ENCODE measurements at places on chromosomes 11 and 22.

DNA sequence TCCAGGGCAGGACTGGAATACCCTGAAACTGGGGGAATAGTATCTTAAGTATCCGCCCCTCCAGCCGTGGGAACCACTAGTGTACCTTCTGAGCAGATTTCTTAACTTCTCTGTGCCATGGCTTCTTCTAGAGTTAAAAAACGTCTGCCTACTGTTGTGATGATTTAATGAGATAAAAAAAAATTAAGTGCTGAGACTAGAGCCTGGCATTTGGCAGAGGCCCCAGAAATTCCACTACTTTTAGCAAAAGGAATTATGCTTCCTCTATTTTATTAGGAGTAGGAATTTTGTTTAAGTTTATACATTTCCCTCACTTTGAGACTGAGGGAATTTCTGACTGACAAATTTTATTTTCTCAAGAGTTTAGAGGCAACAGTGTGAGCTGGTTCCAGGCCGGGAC is 371.2 kb upstream of the B3GAT1 start:
- DNase-seq, result no peak

DNA sequence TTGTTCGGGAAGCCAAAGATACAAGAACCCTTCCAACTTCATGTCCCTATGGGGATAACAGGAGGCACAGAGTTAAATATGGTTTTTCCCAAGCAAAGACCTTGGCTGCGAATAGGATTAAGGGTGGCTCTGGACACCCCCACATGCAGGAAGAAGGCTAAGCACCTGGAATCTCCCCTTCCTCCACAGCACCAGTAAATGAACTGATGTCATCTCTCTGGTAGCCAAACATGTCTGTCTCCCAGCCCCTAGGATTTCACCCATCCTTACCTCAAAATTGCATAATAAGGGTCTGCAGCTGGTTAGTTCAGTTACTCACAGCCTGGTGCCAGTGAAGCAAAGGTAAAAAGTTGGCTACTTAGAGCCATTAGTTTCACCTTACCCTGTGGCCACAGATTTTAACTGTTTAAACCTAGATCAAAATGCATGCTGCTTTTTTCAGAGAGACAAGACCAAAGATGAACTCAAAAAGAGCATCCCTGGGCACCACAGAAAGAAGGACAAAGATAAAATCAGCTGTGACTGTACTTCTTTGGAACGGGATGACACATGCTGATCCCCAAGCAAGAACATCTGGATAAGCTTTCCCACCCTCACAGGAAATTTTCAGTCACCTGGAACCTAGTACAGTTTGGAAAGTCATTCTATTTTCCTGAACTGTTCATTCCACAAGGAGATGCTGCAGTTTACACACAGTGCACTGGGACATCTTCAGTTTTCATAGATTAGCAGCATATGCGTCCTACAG is 77.2 kb upstream of the AKIP1 start:
- DNase-seq, result peak; percentile 22

DNA sequence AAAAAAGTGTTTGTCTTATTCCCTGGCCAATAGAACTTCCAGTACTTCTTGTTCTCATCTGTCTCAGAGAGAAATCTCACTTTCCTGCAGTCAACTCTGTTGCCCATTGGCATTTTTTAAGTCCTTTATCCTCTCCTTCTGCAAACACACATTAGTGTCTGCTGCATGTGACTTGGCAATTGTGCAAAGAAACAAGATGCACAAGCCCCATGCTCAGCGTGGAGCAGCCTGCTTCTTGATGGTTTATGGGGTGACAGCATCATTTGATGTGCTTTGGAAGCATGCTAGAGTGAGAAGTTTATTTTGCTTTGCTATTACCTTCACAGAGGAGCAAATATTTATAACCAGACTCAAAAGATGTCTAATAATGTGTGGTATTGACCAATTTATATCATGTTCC is 238.2 kb downstream of the FAT3 start:
- DNase-seq, result no peak

DNA sequence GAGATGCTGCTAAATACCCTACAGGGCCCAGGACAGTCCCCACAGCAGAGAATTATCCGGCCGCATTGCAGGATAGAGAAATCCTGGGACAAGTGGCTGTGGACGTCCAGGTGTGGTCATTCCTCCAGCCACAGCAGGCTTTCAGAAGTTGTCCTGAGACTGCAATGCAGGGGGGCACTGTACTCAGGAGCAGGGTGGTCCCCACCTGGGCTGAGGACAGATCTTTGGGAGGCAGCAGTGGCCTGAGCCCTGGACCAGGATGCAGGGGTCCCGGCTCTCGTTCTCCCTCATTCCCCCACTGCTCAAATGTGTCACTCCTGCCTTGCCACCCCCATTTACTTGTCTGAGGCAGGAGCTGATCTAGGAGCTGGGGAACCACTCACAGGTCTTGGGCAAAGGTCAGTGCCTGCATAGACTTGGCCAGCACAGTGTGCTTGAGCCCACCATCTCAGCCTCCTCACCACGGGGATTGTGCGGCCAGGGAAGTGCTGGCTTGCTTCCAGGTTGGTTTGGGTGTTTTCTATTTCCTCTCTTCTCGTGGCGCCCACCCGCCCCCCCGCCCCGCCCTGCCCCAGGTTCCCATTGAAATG is 15.3 kb downstream of the LINC01488 start:
- DNase-seq, result no peak

- no peak for DNase-seq
These were observed 34.3 kb downstream of the GUCY1A2 start for GRCh38 chr11:106983991-106984390.

DNA sequence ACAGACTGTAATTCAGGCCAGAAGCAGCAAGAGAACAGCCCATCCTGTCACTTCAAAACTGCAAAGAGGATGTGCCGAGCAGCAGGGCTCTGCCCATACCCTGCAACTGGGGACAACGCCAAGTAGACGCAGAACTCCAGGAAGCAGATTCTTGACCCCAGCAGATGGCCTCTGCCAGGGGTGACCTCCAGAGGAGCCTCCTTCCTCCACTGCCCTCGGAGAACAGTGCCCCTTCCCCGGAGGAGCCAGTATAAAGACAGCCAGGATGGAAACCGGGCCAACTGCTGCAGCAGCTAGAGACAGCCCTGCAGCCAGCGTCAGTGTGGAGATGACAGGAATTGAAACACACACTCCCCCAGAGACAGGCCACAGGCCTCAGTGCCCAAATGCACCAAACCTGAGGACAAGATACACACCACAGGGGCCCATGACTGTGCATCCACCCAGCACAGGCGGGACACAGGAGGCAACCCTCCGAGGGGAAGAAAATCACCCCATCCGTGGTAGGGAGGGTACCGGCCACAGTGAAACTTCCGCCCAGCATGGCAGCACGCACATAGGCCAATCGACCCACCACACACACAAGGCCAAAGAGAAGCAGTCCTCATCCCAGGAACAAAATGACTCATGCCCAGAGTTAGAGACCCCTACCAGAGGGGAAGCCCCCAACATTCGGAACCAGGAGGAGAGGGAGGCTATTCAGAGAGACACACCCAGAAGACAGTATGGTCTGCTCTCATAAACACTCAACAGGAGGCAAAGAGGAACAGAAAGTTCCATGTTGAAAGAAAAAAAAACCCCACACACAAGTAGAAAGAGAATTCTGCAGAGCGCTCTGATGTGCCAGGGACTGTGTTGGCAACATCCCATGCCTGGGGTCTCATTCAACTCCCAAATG is 5.6 kb downstream of the AHNAK start:
- DNase-seq, result no peak

DNA sequence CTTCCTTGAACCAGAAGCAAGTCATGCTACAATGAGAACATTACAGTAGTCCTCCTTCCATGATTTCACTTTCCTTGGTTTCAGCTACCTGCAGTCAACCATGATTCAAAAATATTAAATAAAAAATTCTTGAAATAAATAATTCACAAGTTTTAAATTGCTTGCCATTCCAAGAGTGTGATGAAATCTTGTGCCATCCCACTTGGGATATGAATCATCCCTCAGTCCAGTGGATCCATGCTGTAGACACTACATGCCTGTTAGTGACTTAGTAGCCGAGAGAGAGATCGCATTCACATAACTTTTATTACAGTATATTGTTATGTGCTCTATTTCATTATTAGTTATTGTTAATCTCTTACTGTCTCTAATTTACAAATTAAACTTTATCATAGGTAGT is 6.0 kb downstream of the HOATZ start:
- no peak for DNase-seq

- no peak for DNase-seq
These were observed 30.6 kb downstream of the SHANK2 start for GRCh38 chr11:71221821-71222220.

DNA sequence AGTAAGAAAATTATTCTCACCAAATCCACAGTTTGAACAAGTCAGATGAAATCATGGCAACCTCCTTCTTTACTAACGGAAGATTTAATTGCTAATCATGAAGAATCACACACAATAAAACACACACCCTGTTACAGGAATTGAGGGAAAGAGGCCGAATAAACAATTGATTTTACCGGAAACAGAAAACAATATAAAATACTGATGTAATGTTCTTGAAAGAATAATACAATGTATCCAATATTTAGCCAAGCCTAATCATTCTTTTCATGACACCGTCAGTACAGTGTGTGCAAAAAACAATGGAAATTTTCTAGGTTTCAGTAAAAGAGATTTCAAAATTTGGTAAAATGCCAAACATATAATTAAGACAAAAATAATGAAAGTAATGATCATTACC is 23.4 kb downstream of the ASRGL1 start:
- no peak for DNase-seq

GRCh38 chr11:73358071-73358470 is 18.1 kb upstream of the RELT start:
- no peak for DNase-seq

GRCh38 chr11:68081691-68082090 is 39.5 kb downstream of the CHKA start:
- no peak for DNase-seq

GRCh38 chr11:128581561-128582272 is 5.6 kb downstream of the ETS1 start:
- DNase-seq, result peak; percentile 20

GRCh38 chr11:77395460-77396173 is 78.3 kb downstream of the PAK1 start:
- DNase-seq, result no peak

- DNase-seq, result peak; percentile 53
These were observed 2.0 kb upstream of the CEP126 start for GRCh38 chr11:101912823-101913284.

GRCh38 chr11:8055091-8055835 is 25.7 kb upstream of the TUB start:
- DNase-seq, result no peak

GRCh38 chr22:30296324-30296723 is 7.0 kb upstream of the CASTOR1 start:
- DNase-seq, result no peak

- no peak for DNase-seq
These were observed 244.5 kb upstream of the MPPED2 start for GRCh38 chr11:30830681-30831080.

DNA sequence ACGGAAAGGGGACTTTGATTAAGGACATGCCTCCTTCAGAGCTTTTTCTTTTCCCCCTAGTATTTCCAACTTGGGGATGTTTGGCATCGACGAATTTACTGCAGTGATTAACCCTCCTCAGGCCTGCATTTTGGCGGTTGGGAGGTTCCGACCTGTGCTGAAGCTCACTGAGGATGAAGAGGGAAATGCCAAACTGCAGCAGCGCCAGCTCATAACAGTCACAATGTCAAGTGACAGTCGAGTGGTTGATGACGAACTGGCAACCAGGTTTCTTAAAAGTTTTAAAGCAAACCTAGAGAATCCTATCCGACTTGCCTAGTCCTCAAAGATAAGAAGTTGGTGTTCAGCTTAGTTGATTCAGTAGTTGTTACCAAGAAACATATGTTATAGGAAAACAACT is 78.4 kb downstream of the PDHX start:
- DNase-seq, result no peak

DNA sequence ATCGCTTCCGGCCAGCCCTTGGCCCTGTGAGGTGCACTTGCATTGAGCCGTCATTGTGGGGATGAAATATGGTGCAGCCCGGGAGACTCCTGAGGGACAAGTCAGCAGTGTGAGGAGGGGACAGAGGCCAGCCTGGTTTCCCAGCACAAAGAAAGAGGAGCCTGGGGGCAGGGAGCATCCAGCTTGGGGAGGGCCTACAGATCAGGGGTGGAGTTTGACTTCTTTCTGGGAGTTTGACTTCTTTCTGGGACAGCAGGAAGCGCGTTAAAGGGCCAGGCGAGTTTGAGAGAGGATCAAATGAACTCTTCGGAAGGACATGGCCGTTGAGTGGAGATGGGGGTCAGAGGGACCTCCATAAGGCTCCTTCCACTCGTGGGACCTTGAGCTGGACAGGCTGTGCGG is 91.9 kb downstream of the LRRC32 start:
- DNase-seq, result no peak

- DNase-seq, result peak; percentile 77
These were observed 71.4 kb upstream of the GRK3 start for GRCh38 chr22:25492841-25493734.

- DNase-seq, result no peak
These were observed 2.2 kb upstream of the SIGIRR start for GRCh38 chr11:416757-417621.

DNA sequence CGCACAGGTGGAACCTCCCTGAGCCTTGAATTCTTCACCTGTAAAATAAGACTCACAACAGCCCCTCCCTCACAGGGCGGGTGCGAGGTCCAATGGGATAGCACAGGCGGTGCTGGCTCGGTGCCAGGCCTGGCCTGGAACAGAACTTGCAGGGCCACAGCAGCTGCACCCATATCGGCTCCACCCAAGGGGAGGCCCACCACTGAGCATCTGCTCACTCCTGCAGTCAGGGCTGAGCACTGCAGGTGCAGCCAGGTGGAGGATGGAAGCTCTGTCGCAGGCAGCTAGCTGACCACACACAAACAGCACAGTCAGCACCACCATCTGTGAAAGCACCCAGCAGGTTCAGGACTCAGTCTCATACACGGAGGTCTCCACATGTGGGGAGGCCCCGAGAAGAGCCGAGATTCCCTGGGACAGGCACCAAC is 19.6 kb downstream of the VPS37C start:
- no peak for DNase-seq

DNA sequence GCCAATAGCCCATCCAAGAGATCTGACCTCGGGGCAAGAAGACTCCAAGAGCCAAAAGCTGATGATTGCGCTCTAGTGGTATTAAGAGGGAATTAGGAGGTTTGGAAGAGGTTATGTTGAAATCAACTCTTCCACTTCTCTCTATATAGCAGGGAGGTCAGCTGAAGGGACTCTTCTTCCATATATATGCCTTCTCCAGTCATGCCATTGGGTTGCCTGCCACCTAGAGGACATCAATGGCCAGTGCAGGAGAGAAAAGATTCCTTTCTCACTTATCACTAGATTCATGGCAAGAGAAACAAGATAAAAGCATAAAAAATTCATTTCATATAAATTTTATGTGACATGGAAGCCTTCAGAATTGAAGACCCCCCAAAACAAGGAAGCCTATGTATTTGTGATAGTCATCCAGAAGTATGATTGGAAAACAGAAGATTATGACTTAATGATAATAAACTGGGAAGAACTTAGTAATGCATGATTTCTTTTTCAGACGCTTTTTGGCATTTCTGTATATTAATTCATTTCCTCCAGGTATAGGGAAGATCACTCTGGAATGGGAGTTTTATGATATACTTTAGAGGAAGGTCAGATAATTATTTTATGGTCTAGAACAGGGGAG is 435.1 kb upstream of the DDI1 start:
- peak; percentile 76 for DNase-seq

GRCh38 chr11:87265132-87265531 is 227.4 kb downstream of the TMEM135 start:
- DNase-seq, result peak; percentile 38
